ENCODE measurements at places on chromosomes 12 and 14.

- DNase-seq: no peak
These were observed 35.8 kb downstream of the DAO start for GRCh38 chr12:108915632-108916133.

DNA sequence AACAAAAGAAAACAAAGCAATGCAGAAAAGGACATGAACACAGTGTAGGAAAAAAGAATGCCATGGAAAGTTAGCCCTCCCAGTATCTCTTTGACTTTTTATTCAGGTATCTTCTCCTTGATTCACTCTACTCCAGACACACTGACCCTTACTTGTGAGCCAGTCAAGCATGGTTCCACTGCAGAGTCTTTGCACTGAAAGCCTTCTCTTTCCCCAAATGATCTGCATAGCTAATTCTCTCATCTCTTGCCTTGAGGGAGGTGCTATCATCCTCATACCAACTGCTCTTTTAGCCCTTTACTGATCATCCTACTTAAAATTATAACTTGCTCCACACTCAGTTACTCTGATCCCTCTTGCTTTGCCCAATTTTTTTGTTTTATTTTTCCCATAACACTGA lies 101.2 kb upstream of the SLC16A7 start:
- DNase-seq: no peak

- DNase-seq: no peak
These were observed 7.9 kb downstream of the GABARAPL1 start for GRCh38 chr12:10220398-10221077.

GRCh38 chr12:19198272-19198671 lies 68.7 kb downstream of the PLEKHA5 start:
- no peak for DNase-seq

- DNase-seq: no peak
These were observed 31.6 kb upstream of the AMIGO2 start for GRCh38 chr12:47111392-47111778.

DNA sequence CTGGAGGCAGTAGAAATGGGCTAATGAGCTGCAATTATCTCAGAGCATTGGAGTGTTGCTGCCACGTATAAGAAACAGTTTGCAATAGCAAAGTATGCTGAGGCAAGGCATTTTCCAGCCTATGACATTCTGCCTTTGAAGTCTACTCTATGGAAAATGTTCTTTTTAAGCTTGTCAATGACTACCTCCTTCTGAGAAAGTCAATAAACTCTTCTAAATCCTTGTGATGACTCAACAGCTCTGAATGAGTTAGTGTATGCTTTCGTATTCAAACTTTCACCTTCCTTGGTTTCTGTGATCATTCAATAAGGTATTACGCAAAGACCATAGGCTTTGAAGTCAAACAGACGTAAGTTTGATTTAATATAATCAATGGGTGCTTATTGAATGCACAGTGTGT lies 111.2 kb downstream of the CAPZA3 start:
- no peak for DNase-seq

- DNase-seq: no peak
These were observed 38.2 kb downstream of the XRCC3 start for GRCh38 chr14:103676881-103677675.

- no peak for DNase-seq
These were observed 103.3 kb downstream of the AEBP2 start for GRCh38 chr12:19542606-19543005.

DNA sequence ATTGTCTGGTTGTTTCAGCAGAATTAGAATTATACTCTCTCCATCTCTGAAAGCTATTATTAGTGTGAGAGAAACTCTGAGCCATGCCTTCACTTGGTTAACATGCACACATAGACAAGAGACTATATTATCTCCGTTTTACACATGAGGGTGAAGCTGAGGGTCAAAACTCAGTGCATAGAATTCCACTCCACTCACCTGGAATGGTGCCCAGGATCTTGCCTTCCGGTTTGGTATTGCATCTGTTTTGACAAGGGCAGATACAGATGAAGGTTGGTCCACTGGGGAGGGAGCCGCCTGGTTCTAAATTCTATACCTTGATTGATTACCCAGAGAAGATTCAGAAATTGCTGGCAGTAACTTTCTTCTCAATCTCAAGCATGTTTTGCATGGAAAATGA lies 149.5 kb upstream of the PELI2 start:
- DNase-seq: no peak

- no peak for DNase-seq
These were observed 6.4 kb downstream of the ITGB7 start for GRCh38 chr12:53200458-53201176.

DNA sequence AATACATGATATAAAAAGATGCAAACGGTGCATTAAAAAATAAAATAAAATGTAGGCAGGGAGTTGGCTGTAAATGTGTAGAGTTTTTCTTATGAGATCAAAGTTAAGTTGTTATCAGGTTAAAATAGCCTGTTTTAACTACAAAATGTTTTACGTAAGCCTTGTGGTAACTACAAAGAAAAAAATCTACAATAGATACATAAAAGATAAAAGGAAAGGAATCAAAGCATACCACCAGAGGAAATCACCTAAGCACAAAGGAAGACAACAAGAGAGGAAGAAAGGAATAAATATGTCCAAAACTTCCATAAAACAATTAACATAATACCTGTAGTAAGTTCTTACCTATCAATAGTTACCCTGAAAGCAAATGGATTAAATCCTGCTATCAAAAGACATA lies 12.2 kb downstream of the NELL2 start:
- no peak for DNase-seq

DNA sequence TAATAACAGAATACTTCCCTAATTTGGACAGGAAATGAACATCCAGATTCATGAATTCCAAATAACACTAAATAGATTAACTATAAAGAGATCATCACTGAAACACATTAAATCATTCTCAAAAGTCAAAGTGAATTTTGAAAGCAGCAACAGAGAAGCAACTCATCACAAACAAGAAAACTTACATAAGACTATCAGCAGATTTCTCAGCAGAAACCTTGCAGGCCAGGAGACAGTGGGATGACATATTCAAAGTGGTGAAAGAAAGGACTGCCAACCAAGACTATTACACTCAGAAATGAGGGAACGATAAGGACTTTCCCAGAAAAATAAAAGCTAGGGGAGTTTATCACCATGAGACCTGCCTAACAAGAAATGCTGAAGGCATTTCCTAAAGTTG lies 70.8 kb downstream of the ITPR2 start:
- no peak for DNase-seq

DNA sequence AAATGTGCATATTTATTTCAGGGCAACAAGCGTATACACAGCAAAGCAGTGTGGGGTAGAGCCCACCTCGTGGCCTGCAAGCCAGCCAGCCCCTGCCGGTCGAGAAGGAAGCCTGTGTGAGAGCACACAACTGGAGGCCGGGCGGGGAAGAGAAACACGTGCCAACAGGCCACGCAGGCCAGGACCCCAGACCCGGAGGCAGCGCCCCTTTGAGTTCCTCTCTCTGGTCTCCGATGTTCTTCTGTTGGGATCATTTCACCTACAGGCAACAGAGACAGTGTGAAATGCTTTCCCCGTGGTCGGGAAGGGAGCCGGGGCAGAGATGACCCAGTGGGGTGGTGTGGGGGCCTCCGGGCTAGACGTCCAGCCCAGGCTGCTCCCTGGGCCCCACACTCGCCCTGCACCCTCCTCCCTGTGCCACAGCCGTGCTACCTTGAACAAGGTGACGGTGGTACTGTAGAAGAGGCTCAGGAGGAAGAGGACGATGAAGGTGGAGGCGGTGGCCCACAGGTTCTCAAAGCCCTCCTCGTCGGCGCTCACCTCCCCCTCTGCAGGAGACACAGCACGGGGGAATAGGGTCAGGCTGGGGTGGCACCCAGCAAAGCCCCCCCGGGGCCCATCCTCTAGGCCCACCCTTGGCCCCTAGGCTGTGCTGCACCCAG lies 325.5 kb downstream of the TMEM121 start:
- no peak for DNase-seq

GRCh38 chr12:7118881-7119280 lies 9.8 kb downstream of the RBP5 start:
- DNase-seq: no peak

DNA sequence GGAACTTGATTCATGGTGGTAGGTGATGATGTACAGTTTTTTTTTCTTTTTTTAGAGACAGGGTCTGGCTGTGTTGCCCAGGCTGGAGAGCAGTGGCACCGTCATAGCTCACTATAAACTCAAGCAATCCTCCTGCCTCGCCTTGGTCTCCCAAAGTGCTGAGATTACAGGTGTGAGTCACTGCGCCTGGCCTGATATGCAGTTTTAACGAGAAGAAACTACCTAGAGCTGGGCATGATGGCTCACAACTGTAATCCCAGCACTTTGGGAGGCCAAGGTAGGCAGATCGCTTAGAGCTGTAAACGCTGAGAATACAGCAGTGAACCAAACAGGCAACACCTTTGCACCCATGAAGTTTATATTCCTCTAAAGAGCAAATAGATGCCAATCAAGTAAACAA lies 13.0 kb upstream of the VPS37B start:
- DNase-seq: no peak

GRCh38 chr12:5977556-5977955 lies 32.5 kb upstream of the ANO2 start:
- DNase-seq: no peak

- DNase-seq: no peak
These were observed 167.1 kb downstream of the PIK3C2G start for GRCh38 chr12:18428416-18428815.

GRCh38 chr12:106205208-106206069 lies 42.4 kb downstream of the CKAP4 start:
- no peak for DNase-seq

DNA sequence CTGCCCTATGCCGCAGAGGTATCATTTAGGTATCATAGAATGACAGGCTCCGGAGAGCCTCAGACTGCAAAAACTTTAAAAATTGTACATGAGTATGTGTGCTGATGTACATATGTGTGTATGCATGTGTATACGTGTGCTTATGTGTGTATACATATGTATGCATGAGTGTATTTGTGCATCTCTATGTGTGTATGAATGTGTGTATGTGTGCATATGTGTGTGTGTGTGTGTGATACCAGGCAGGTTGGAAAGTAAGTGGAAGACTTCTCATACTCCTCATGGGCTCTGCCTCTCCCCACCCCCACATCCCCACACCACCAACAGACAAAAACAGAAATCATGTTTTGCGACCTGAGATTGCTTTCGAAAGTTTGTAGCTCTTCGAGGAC lies 621 bp upstream of the TMEM117 start:
- no peak for DNase-seq

- DNase-seq: no peak
These were observed 4.0 kb downstream of the TBX3 start for GRCh38 chr12:114679942-114680341.

DNA sequence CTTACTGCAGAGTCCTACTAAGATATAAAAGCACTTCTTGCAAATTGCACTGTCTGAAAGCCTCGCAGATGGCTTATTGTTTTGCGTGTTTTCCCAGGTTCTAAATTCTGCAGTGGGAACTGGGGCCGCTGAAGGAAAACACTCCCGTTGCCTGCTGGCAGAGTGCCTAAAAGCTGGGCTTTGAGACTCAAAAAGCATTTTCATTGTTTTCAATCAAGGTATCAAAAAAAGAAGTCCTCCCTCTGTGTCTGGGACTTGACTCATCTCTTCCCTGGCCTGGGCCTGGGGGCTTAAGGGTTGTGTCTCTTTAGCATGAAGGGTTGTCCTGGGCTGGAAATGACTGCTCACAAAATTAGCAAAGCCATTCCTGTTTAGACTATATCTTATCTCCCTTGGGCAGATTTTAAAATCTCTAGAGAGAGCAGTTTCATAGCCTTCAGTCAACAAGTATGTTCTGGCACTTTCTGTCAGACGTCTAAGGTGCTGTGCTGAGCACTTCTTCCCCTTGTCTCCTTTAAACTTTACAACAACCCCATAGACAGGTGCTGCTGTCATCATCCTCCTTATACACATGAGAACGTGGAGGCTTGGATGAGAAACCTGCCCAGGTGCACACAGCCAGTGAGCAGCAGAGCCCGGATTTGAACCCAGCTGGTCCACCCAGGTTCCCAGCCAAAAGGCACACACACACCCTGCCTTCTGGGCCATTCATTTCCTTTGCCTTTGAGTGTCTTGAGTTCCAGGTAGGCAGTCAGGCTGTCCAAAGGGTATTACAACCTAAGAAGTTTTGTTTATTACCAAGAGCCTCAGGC lies 31.1 kb downstream of the ELK3 start:
- DNase-seq: no peak

DNA sequence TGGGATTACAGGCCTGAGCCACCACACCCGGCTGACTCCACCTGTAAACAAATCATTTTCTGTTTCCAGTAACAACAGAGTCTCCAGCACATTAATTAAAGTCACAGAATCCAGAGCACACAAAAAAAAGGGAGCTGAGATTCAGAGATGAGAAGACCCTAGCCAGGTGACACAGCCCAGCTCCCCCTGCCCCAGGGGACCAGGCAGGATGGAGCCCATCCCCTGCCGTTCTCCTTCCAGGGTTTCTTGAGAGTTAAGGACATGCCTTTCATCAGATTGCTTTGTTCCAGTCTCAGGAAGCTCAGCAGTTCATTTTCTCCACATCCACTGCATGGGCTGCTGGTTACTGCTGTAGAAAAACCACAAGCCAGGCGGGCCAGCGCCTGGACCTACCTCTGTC lies 81.2 kb downstream of the RIMBP2 start:
- DNase-seq: no peak

DNA sequence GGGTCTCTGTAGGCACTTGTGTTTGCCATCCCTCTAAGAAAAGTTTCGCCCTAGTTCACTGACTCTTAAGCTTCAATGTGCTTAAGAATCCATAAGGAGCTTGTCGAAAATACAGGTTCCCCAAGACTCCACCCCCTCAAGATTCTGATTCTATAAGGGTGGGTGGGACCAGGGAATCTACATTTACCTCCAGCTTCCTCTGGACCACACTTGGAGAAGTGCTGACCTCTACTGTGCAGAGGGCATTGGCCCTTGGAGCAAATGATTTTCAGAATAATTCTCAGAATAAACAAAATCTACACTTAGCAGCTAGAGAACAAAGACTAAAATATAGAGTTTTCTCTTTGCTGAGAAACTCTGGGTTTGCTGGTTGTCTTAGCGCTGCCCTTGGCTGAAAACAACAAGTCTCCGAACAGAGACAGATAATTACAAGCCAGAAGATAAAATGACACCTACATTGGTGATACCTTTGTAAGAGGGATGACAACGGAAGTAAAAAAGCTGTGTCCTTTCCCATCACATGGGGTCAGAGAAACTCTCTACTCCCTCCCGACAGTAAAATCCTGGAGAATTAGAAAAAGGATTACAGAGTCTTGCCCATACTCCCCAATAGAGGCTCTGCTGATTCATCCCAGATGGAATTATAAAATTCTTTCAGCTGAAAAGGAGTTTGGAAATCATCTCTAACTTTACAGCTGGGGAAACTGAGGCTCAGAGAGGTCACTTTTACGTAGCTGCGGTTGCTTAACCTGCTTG lies 4.8 kb downstream of the TGFB3 start:
- no peak for DNase-seq

Data from T-helper 9 cell (primary cell).